ENCODE measurements at places on chromosomes 5 and 9.

- DNase-seq: no peak
Observed at GRCh38 chr9:37148181-37148580, 27.8 kb downstream of the ZCCHC7 start.

DNA sequence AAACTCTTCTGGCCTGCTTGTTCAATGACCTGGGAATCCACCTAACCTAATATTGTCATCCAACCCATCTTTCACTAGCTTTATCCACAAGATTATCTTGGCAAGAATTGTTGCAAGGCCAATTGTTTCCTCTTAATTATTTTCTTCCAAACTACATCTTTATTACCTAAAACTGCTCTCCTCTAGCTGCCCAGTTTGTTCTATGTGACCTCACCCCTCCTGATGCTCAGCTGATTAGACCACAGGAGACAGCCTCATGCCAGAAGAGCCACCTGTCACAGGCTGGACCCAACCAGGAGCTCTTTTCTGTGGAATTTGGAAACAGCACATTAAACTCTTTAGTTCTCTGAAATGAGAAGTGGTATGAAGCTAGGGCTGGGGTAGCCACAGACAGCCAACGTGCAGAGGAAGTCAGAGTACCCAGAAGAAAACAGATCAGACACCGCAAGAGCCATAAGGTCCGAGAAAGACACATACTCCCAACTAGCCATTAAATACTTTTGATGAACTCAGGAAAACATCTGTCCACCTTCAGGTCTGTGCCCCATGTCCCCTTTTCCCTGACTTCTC lies 12.0 kb downstream of the SAXO1 start:
- DNase-seq: no peak

- DNase-seq: no peak
Observed at GRCh38 chr9:28032268-28032590, 458.9 kb upstream of the C9orf72 start.

DNA sequence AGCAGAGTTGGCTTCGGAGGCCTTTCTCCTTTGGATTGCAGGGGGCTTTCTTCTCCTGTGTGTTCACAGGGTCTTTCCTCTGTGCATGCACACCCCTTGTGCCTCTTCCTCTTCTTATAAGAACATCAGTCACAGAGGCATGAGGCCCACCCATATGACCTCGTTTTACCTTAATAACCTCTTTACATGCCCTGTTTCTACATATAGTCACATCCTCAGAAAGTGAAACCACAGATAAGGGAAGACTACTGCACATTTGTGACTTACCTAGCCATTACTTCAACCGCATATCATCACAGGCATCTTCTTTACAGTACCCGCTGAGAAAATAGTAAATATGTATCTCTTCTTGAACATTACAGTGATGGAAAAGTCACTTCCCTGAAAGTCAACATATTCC lies 204.9 kb upstream of the TARS1 start:
- DNase-seq: no peak

DNA sequence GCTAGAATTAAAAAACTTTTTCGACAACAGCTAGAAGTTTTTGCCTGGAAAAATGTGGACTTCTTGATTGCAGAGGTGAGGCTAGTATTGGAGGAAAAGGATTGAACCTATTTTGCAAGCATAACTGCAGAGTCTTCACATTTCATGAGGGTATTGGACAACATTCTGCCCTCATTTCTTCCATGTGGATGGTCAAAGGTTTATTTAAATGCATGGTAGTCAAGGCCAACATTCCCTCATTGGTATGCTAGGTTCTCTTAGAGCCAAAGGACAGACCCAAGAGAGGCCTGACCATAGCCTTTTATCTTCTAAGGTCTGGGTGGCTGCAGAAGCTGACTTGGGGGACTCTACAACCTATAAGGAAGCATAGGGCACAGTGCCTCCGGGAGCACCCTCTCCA lies 11.2 kb downstream of the BHMT2 start:
- DNase-seq: no peak

DNA sequence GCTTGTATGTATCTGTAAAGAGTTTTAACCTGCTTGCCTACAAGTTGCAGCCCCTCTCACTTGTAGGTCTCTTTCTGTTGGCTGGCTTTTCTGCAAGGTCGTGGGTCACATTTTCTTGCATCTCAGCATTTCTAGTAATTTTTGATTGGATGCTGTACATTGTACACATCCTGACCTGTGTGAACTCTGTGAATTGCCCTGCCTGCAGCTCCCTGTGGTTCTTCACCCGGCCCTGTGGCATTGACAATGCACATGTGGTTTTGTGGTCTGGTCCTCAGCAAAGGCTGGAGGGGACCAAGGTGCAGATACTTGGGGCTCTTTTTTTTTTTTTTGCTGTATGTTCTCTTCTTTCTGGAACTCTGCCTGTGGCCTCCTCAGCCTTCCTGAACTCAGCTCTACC lies 53.6 kb downstream of the WNK2 start:
- DNase-seq: no peak

DNA sequence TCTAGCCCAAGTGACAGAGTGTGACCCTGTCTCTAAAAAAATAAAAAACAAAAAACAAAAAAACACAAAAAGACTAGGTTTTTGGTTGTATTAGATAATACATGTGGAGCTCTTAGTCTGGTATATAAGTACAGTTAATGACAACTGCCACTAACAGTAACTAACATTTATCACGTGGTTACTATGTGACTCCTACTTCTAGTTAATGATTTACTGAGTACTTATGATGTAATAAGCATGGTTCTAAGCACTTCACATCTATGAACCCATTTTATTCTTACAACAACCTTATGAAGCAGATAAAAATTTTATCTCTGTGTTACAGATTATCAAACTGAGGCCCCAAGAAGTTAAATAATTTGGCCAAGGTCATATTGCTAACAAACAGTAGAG lies 6.1 kb upstream of the TMEFF1 start:
- no peak for DNase-seq

GRCh38 chr5:159903131-159903530 lies 13.2 kb upstream of the ADRA1B start:
- no peak for DNase-seq

DNA sequence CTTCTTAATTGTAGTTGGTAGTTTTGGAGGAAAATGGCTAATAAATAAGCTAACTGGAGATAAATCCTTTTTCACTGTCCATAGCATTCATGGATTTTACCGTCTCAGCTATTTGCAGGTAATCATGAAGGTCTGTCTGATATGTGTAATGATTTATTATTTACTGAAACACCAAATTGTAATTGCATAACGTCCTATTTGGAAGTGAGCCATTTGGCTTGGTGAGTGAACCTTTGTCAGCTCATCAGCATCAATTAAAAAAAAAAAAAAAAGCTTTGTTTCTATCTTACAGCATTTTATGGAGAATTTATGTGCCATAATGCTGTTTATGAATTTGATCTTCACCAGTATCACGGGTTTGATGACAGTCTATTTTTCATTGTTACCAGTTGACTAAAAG lies 20.2 kb downstream of the RECK start:
- no peak for DNase-seq

DNA sequence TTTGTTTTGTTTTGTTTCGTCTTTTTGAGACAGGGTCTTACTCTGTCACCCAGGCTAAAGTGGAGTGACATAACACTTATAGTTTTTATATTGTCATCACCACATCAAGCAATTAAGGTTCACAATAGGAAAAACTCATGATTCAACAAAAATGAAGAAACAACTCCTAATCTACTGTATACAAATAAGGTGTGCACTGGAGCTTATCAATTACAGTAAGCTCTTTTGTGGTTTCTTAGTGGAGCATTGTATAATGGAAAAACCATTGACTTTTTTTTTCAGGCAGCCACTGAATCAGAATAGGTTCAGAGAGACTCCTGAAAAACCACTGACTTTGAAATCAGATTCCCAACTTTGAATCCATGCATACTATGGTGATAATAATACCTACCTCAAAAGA lies 10.8 kb upstream of the PLIN2 start:
- no peak for DNase-seq

GRCh38 chr5:1502046-1502736 lies 21.6 kb downstream of the LPCAT1 start:
- no peak for DNase-seq

GRCh38 chr5:39652036-39652435 lies 227.3 kb upstream of the DAB2 start:
- DNase-seq: peak; percentile 75

DNA sequence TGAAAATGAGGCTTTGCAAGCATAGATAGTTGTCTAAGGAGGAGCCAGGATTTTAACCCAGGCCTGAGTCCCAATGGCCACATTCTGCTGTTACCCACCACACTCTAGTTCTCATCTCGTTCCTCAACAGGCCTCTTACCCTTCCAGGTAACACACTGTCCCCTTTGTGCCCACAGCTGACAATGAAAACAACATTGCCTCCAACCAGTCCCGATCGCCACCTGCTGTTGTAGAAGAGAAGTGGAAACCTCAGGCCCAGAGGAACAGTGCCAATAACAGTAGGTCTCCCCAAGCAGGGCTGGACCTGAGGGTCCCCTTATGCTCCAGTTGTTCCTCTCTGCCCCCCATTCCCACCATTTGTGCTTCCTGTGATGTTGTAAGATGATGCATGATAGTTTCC lies 30.4 kb downstream of the AMBP start:
- DNase-seq: peak; percentile 27

DNA sequence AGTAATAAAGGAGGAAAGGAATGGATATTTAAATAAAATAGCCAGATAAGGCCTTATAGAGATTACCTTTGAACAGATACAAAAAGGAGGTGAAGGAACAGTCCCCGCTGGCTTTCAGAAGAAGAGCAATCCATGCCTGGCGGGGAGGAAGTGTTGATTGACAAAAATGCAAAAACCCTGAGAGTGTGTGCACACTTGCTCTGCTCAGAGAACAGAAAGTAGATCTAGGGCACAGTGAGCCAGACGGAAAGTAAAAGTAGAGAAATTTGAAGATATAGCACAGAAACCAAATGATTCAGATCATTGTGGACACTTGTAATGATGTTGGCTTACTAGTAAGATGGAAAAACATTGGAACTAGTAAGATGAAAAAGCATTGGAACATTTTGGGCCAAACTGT lies 720.6 kb downstream of the PTPRD start:
- DNase-seq: no peak

GRCh38 chr5:161261668-161262323 lies 284.7 kb downstream of the GABRB2 start:
- no peak for DNase-seq

DNA sequence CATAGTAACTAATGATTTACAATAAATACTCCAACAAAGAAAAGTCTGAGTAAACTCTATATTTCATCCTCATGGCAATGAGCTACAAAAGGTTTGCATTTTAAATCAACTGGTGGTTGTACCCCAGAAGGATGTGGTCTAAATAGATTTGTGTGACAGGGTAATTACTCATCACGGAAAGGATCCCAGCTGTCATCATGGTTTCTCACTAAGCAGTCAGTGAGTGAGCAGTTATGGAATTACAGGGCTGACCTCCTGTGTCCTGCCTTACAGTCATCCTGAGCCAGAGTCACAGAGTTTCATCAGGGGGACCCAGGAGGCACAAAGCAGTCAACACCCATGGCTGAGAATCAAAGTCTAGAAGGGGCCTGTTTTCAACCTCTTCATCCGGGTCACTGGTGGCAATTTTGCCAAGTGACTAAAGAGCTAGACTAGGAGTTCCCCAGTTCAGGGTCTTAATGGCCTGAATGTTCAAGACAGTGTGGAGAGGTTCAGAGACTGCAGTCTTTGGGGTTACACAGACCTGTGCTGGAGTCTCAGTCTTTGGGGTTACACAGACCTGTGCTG lies 210.7 kb upstream of the SLC24A2 start:
- no peak for DNase-seq

GRCh38 chr5:150625831-150626746 lies 14.4 kb upstream of the SYNPO start:
- no peak for DNase-seq

DNA sequence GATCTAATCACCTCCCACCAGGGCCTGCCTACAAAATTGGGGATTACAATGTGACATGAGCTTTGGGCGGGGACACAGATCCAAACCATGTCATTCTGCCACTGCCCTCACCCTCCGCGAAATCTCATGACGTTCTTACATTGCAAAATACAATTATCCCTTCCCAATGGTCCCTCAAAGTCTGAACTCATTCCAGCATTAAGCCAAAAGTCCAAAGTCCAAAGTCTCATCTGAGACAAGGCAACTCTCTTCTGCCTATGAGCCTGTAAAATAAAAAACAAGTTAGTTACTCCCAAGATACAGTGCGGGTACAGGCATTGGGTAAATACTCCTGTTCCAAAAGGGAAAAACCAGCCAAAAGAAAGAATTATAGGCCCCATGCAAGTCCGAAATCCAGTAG lies 14.6 kb upstream of the PCDHAC2 start:
- no peak for DNase-seq

DNA sequence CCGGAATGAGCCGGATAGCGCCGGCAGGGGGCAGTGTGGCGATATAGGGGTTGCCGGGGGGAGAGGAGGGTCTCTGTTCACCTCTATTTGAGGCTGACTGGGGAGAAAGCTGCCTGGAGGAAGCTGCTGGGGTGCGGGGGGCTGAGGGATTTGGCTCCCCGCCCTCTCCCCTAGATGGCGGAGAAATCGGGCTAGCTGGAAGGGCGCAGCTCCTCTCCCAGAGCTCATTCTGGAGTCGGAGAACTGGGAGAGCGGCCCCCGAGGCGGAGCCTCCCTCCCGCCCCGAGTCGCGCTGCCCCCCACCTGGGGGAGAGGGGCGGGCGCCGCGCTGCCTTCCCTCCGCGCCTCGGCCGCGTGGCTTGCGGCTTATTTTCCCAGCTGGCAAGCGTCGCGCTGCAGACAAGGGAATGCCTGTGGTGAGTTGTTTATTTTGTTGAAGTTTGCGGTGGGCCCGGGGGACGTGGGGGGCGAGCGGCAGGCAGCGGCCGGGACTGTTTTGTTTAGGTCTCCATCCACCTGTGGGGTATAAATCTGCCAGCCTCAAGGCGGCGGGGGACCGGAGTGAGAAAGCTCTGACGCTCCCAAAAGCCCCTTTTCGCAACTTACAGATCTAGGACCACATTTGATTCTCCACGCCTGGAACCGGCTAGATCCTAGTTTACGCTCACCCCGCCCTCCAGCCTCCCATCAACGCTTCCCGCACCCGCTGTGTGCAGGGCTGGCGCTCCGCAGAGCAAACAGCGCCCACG lies 4.1 kb upstream of the RGMB start:
- DNase-seq: no peak

DNA sequence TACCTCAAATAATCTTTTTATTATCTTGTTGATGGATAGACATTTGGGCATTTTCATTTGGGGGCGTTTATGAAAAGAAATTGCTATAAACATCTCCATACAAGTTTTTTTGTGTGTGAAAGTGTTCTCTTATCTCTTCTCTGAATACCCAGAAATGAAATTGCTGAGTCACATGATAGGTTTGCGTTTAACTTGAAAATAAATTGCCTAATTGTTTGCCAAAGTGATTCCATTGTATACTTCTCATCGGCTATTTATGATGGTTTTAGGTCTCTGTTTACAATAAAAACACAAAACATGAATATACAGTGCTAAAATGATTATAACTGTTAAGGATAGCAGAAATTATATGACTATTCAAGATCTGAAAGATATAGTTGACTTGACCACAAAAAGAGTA lies 361.7 kb downstream of the TAF11L14 start:
- DNase-seq: no peak

DNA sequence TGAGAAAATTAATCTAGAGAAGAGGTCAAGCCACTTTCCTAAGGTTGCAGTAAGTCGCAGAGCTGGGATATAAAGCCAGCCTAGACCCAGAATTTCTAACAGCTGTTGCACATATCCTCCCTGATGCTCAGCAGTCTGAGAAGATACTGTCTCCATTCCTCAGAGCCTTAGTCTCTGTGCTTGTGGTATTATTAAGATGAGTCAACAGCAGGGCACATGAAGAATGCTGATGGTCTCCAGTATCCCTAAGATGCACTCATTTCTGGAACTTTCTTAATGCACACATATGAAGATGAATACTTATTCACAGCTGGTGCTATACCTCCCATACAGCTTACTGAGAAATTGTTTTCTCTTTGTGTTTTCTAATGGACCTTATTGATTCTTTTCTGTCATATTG lies 32.5 kb downstream of the SGCD start:
- no peak for DNase-seq

All from AML-193 (cell line).